ENCODE measurements at places on chromosomes 12 and 14. TPM values are rescaled to one million over a fixed set of nuclear protein-coding genes. Genes with fewer than 3 reads are reported as not detected.

DNA sequence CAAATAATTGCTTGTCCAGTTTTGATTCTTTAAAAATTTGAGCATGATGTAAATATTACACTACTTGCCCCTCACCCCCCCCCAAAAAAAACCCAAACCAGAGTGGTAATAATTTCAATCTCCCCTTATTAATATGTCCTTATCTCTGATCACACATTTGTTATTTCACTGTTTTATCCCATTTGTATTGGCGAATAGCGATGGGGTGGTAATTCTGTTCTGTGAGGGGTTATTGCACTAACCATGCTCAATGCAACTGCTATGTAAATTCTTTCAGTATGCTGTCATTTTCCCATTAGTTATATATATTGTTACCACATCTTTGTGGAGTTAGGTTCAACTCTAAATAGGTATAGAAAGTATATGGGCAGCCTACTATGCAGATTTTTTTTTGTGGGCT lies 1.1 kb downstream of the RIMKLB start:
- peaks cover 6% of the 10 kb centered on the region for H3K4me1 ChIP-seq
- H3K36me3 ChIP-seq, result no peaks in the 10 kb centered on the region
- H3K4me3 ChIP-seq, result peak overlapping the region; percentile 99
- peak overlapping the region; percentile 99 for H3K27ac ChIP-seq

- no peaks in the 10 kb centered on the region for H3K27me3 ChIP-seq
- H3K4me3 ChIP-seq, result no peak overlapping the region
- H3K27ac ChIP-seq, result no peak overlapping the region
Measured at GRCh38 chr12:69685810-69686209, 13.3 kb downstream of the BEST3 start.

Gene RFX4
- not detected for total RNA-seq

DNA sequence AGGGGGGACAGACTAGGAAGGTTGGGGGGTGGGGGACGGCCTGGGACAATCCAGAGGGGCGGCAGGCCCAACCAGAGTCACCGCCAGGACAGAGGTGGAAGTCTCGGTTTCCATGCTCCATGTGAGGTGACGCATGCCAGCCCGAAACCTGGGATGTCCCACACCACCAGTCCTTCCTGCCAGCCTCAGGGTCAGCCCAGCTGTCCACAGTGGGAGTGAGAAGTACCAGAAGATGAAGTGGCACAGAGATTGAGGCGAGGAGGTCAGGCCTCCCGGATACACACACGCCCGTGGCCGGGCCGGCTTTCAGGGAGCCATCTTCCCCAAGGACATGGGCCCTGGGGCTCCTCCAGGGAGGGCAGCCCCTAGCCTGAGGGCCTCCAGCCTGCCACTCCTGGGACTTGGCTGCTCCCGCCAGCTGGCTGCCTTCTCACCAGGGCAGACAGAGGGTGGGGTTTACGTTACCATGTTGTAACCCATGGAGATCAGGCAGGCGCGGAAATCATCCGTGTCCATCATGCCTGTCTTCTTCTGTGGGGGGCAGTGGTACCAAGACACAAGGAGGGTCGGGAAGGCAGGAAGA lies 85.2 kb upstream of the ZFP36L1 start:
- H3K4me1 ChIP-seq, result no peaks in the 10 kb centered on the region
- no peaks in the 10 kb centered on the region for H3K27me3 ChIP-seq
- DNase-seq, result no peak
- H3K36me3 ChIP-seq, result no peaks in the 10 kb centered on the region

Gene OR11H6
- not detected for total RNA-seq

Gene OAS2
- 0.44 TPM for total RNA-seq

DNA sequence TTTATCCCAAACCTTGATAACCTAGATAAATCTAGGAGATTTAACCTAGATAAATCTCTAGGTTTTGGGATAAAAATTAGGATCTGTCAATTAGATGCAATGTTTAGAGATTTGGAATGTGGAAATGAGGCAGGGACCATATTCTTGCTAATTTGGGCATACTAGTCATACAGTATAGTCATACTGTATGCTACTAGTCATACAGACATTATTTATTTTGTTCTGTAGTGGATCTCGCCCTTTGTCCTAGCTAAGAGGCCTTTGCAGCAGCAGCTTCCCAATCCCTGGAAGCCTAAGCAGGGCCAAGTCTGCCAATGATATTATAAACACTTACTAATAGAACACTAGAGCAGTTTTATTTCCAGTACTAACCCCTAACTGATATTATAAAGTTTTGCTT lies 136.4 kb downstream of the CEP128 start:
- no peaks in the 10 kb centered on the region for H3K36me3 ChIP-seq
- no peak overlapping the region for H3K4me3 ChIP-seq
- DNase-seq, result no peak
- H3K4me1 ChIP-seq, result no peaks in the 10 kb centered on the region

DNA sequence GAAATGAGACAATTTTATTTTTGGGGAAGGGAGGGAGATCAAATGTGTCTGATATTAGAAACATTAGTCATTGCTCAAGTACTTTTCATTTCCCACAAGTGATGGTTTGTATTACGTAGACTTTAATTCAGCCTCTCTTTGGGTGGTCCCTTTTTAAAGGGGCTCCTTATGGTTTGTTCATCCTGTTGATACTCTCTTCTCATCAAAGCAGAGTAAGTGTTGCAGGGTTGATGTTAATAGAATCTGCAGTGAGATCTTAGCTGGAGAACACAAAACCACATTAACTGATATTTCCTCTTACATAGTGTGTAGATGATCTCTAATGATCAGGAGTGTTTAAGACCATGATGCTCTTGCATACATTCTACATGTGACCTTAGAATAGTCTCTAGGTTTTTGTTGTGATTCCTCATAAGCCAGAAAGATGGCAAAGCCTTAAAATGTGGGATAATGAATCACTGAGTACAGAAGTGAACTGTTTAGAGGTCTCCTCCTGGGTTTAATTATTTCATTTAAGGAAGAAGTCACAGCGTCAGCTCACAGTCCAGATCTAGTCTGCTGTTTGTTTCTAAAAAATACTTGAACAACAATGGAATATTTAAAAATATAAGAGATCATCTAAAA lies 87.4 kb upstream of the PTPRR start:
- no peaks in the 10 kb centered on the region for H3K27me3 ChIP-seq
- no peak overlapping the region for H3K4me3 ChIP-seq
- H3K27ac ChIP-seq, result no peak overlapping the region
- H3K4me1 ChIP-seq, result no peaks in the 10 kb centered on the region
- DNase-seq, result no peak

DNA sequence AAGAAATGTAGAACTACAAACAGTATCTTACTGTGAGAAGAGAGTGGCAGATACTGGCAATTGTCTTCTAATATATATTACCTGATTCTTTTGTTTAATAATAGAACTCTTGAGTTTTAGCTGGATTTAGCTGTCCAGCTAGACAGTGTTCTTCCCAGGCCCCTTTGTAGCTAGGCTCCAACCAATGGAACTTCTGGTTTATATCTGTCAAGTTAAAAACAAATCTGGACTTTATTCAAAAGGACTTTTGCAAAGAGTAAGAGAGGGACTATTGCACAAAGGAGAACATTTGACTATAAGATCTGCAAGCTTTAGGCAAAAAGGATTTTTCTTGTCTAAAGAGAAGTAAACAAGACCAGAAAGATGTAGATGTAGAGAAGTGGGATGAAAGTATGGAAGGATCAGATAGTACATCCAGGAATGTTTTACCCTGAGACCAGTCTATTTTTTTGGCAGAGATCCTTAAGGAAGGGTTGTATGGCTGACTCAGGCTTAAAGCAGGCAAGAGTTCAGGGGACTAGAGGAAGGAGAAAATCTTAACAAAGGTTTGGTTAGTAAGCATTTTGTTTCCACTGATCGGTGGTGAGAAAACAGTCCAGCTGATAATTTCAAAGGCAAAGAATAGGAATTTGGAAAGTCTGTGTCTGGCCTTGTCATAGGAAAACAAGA lies 111.1 kb upstream of the PLEKHA5 start:
- H3K27me3 ChIP-seq, result no peaks in the 10 kb centered on the region
- H3K27ac ChIP-seq, result peak overlapping the region; percentile 47
- no peak for DNase-seq
- H3K4me3 ChIP-seq, result no peak overlapping the region
- H3K4me1 ChIP-seq, result peaks cover 11% of the 10 kb centered on the region

Gene SCN8A
- 2.6 TPM for total RNA-seq

Gene TMTC1
- 14.0 TPM for total RNA-seq

Gene UTP20
- 11.6 TPM for total RNA-seq

Gene ZNF219
- 29.5 TPM for total RNA-seq

GRCh38 chr12:113228394-113229028 lies 7.2 kb downstream of the TPCN1 start:
- H3K4me1 ChIP-seq, result peaks cover 38% of the 10 kb centered on the region
- no peaks in the 10 kb centered on the region for H3K36me3 ChIP-seq
- peak overlapping the region; percentile 98 for H3K27ac ChIP-seq
- no peak overlapping the region for H3K4me3 ChIP-seq

GRCh38 chr12:47825173-47825639 lies 5.5 kb upstream of the HDAC7 start:
- H3K36me3 ChIP-seq, result no peaks in the 10 kb centered on the region
- no peak overlapping the region for H3K27ac ChIP-seq
- H3K4me1 ChIP-seq, result peaks cover 42% of the 10 kb centered on the region
- DNase-seq, result no peak
- H3K27me3 ChIP-seq, result no peaks in the 10 kb centered on the region
- H3K4me3 ChIP-seq, result no peak overlapping the region

DNA sequence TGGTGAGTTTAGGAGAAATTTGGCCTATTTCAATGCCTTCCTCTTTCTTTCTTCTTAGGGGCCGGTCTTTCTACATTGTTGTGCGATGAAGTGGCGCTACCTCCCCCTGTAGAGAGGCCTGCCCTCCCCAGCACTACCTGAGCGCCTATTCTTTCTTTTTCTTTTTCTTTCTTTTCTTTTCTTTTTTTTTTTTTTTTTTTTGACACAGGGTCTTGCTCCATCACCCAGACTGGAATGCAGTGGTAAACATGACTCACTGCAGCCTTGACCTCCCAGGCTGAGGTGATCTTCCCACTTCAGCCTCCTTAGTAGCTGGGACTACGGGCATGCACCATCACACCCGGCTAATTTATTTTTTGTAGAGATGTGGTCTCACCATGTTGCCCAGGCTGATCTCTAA lies 136.1 kb upstream of the MAX start:
- peaks cover 45% of the 10 kb centered on the region for H3K4me1 ChIP-seq
- H3K27ac ChIP-seq, result peak overlapping the region; percentile 93
- DNase-seq, result peak; percentile 36
- no peaks in the 10 kb centered on the region for H3K36me3 ChIP-seq

DNA sequence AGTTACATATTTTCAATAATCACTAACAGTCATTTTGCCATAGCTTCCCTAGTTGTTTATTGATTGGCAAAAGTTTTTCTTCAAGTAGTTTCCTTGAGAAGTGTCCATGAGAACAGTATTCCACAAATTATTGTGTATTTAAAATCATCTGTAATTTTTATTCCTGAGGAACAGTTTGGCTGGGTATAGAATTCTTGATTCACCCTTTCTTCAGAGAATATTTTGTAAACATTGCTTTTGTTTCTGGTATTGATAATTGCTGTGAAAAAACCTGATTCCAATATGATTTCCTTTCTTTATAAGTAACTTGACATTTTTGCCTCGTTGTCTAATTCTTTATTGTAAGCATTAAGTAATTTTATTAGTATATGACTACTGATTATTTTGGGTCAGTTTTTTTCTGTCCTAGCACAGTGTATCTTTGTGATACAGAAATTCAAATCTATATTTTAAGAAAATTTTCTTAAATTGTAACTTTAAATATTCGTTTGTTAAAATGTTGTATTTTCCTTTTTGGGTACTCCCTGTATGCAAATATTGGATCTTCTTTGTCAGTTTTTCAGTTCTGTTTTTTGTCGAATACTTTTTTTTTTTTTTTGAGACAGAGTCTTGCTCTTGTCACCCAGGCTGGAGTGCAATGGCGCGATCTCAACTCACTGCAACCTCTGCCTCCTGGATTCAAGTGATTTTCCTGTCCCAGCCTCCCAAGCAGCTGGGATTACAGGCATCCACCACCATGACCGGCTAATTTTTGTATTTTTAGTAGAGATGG lies 162.0 kb upstream of the ATP2B1 start:
- no peak overlapping the region for H3K4me3 ChIP-seq
- no peaks in the 10 kb centered on the region for H3K36me3 ChIP-seq
- DNase-seq, result no peak
- no peaks in the 10 kb centered on the region for H3K27me3 ChIP-seq
- no peaks in the 10 kb centered on the region for H3K4me1 ChIP-seq
- no peak overlapping the region for H3K27ac ChIP-seq

- H3K36me3 ChIP-seq, result no peaks in the 10 kb centered on the region
- H3K27ac ChIP-seq, result peak overlapping the region; percentile 31
- no peak for DNase-seq
- peak overlapping the region; percentile 82 for H3K4me3 ChIP-seq
- peaks cover 8% of the 10 kb centered on the region for H3K4me1 ChIP-seq
- H3K27me3 ChIP-seq, result peaks cover 23% of the 10 kb centered on the region
Measured at GRCh38 chr12:70367258-70368141, 1.4 kb downstream of the KCNMB4 start.

DNA sequence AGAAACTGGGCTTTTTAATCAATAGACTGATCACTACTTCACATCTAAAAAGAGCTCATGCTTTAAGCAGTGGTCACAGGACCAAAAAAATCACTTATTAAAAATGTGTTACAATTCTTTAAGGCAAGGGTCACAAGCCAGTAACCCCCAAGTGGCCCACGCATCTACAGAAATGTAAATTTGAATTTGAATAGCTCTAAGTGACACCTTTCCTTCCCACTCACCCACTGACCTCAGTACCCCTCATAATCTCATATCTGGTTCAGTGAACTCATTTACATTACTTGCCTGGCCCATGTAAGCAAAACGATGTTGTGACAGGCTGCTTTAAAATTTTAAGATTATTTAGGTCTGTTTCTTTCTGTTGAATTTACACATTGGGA lies 27.4 kb downstream of the NELL2 start:
- no peaks in the 10 kb centered on the region for H3K27me3 ChIP-seq
- no peak for DNase-seq
- no peaks in the 10 kb centered on the region for H3K4me1 ChIP-seq
- H3K36me3 ChIP-seq, result no peaks in the 10 kb centered on the region
- no peak overlapping the region for H3K4me3 ChIP-seq

DNA sequence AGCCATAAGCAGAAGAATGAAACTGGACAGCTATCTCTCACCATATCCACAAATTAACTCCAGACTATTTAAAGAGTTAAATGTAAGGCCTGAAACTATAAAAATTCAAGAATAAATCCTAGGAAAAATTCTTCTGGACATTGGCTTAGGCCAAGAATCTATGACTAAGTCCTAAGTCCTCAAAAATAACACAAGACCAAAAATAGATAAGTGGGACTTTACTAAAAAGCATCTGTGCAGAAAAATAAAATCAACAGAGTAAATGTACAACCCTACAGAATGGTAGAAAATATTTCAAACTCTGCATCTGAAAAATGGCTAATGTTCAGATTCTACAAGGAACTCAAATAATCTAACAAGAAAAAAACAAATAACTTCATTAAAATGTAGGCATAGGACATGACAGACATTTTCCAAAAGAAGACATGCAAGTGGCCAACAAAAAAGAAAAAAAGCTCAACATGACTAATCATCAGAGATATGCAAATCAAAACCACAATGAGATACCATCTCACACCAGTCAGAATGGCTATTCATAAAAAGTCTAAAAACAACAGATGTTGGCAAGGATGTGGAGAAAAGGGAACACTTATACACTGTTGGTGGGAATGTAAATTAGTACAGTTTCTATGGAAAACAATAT lies 61.0 kb upstream of the PPFIA2 start:
- H3K4me3 ChIP-seq, result no peak overlapping the region
- no peak overlapping the region for H3K27ac ChIP-seq
- H3K27me3 ChIP-seq, result no peaks in the 10 kb centered on the region
- no peaks in the 10 kb centered on the region for H3K4me1 ChIP-seq
- no peaks in the 10 kb centered on the region for H3K36me3 ChIP-seq
